ENCODE measurements at places on chromosomes 13 and 19.

DNA sequence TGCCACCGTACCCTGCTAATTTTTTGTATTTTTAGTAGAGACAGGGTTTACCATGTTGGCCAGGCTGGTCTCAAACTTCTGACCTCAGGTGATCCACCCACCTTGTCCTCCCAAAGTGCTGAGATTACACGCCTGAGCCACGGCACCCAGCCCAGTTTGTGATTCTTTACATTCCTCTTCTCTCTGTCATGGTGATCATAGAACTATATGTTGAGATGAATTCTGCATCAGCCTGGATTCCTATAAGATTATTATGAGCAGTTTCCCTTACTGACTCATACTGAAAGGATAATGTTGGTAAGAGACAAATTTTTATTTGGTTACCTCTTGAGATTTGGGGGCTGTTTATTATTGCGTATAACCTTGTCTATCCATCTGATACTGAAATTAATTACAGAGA, 121.5 kb upstream of the CSNK1A1L start:
- DNase-seq = no peak

GRCh38 chr19:7254590-7254989, 39.6 kb downstream of the INSR start:
- no peak for DNase-seq

GRCh38 chr19:39030854-39031367, 1.4 kb downstream of the FBXO27 start:
- no peak for DNase-seq

DNA sequence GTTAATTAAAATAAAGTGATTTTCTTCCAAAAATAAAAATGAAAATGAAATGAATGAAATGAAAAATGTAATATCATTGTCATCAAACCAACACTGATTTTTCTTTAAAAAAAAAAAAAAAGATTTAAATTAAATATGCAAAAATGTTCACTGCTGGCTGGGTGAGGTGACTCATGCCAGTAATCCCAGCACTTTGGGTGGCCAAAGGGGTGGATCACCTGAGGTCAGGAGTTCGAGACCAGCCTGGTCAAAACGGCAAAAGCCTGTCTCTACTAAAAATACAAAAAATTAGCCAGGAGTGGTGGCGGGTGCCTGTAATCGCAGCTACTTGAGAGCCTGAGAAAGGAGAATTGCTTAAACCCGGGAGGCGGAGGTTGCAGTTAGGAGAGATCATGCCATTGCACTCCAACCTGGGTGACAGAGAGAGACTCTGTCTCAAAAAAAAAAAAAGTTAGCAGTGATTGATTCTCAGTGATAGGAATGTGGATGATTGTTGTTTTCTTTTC, 44.6 kb upstream of the LSM14A start:
- DNase-seq = no peak

DNA sequence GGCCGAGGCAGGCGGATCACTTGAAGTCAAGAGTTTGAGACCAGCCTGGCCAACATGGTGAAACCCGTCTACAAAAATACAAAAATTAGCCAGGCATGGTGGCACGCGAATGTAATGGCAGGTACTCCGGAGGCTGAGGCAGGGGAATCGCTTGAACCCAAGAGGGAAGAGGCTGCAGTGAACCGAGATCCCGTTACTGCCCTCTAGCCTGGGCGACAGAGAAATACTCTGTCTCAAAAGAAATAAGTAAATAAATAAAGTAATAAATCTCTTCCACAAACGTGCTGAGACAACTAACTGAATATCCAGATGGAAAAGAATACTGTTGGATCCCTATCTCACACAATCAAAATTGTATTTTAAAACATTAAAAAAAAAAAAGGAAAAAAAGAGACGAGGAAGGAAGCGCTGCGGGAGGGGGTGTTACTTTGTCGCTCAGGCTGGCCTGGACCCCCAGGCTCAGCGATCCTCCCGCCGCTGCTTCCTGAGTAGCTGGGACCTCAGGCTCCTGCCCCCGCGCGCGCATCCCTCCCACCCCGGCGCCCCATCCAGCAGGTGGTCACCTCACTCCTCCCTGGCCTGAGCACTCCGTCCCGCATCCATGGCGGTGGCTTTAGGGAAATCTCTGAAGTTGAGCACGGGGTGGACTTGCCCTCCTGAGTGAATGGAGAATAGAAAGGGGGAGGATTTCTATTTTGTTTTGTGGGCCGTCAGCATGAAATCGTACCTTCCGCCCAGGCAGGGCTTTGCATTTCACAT, 628 bp upstream of the ZNF813 start:
- DNase-seq = no peak

DNA sequence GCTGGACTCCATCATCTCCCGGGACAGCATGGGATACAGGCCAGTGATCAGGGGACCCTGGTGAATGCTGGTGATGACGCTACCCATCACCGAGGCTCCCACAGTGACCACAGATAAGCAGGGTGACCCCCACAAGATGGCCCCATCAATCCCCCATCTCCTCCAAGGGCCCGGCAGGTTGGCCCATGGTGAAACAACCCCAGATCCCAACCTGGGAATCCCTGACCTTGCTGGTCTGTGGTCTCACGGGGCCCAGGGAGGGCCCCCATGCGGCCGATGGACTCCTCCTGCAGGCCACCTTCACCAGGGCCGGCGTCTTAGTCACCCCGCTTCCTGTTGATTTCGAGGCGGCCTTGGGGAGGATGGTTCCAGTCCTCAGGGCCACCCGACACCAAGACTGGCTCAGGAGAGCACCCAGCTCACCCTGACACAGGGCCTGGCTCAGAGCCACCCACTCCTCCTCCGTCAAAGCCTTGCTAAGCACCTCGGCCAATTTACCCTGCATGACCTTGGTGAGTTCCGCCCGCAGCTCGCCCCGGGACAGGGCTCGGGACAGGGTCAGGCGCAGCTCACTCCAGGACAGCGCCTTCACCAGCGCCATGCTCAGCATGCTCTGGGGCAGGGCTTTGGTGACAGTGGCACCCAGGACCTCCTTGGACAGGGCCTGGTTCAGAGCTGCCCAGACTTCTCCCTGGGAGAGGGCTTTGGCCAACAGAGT, 10.0 kb downstream of the IQCN start:
- no peak for DNase-seq

Data from activated CD8-positive, alpha-beta memory T cell treated with anti-CD3 and anti-CD28 coated beads for 4 hours (primary cell).